ENCODE measurements at places on chromosomes 11 and 22.

DNA sequence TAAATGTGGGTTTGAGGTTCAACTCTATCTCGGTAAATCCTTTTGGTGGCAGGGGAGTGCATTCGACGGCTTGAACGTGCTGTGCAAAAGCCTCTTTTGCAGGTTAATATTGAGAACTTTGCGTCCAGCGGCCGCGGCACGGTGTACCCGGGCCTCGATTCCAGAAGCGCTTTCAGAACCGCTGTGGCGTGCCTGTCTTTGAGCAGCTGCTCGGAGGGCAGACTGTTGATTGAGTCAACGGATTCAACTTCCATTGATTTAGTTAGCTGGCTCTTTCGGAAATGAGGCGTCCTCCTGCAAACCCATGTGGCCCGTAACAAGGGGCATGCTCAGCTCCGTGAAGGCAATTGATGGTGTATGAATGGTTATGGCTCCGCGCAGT is 1247.8 kb downstream of the BRD1 start:
- DNase-seq: no peak

DNA sequence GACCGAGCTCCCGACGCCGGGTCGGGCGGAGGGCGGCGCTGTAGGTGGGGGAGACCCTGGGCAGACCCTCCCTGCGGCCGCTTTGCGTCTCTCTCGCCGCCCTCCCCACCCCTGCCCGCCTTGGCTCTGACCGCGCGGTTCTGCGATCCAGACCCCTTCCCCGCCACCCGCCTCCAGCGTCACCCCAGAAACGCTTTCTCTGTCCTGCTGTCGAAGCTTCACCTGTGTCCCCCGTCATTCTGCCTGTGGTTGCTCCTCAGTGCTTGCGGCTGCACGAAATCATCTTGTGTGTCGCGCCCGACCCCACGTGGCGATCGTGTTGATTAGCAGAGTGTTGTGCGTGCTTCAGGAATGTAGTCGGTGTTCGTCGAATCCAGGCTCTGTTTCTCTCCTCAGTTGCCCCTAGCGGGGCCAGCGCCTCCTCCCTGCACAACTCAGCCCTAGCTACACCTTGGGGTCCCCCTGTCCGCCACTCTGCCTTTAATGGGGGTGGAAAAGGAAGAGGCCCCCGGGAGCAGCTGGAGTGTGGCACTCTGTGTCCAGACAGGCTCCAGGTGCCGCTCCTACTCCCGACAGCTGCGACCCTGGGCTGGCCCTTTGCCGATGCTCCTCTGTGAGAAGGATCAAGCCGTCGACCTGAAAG is 851 bp downstream of the PTDSS2 start:
- DNase-seq: peak; percentile 12

GRCh38 chr11:104122836-104123235 is 41.1 kb downstream of the PDGFD start:
- no peak for DNase-seq

- no peak for DNase-seq
Measured at GRCh38 chr11:80846442-80846841, 1405.6 kb upstream of the TENM4 start.

DNA sequence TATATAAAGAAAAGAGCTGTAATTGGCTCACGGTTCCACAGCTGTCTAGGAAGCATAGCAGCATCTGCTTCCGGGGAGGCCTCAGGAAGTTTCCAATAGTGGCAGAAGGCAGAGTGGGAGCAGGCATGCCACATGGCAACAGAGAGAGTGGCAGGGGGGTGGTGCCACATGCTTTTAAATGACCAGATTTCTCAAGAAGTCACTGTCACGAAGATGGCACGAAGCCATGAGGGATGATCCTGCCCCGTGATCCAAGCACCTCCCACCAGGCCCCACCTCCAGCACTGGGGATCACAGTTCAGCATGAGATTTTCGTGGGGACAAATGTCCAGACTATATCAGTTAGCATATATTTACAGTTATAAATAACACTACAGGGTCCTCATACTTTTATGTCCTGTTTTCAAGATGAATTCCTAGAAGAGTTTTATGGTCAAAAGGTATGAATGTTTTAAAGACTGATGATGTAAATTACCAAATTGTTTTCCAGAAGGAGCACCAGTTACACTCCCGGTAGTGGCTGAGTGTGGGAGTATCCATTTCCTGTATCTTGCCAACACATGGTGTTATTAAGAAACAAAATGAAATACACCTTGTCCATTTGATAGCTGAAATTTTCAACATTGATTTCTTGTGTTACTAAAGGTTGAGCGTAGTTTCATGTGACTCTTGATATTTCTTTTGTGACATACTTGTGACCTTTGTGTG is 19.2 kb downstream of the FAM118A start:
- no peak for DNase-seq

- DNase-seq: no peak
Measured at GRCh38 chr11:73203790-73204189, 14.3 kb upstream of the P2RY2 start.

- no peak for DNase-seq
Measured at GRCh38 chr11:11589437-11589836, 32.4 kb downstream of the GALNT18 start.

GRCh38 chr22:41991111-41991510 is 7.5 kb upstream of the WBP2NL start:
- no peak for DNase-seq

DNA sequence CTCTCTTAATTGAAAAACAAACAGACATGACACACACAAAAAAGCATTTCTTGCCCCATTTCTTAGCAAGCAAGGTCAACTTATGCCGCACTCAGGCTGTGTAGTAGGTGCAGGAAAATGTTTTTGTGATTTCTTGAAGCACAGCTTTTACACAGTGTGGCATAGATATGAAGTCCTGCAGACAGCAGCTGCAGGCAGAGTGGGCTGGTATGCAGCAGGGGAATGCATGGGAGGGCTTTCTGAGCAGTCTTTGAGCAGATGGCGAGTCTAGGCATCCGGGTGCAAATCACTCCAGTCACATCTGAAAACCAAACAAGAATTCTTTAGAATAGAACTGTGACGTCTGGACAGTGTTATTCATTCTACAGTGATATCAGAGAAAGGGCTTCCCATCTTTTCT is 87.5 kb downstream of the BLID start:
- no peak for DNase-seq

DNA sequence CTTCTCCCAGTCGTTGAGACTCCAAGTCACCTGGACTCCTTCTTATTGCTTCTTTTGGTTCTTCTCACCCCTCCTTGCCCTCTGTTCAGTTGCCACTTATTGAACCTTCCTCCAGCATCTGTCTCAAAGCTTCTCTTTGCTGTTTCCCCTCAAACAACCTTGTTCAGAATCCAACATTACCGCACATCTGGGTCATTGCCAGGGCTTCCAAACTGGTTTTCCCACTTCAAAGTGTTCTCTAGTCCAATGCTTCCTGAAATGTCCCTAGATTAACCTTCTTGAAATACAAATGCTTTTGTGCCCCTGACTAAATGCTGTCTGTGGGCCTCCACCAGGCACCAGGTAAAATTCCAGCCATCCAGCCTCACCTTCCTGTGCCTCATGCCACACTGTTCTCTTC is 100.8 kb upstream of the TTC12 start:
- no peak for DNase-seq
